ENCODE measurements at places on chromosomes 5 and 9.

DNA sequence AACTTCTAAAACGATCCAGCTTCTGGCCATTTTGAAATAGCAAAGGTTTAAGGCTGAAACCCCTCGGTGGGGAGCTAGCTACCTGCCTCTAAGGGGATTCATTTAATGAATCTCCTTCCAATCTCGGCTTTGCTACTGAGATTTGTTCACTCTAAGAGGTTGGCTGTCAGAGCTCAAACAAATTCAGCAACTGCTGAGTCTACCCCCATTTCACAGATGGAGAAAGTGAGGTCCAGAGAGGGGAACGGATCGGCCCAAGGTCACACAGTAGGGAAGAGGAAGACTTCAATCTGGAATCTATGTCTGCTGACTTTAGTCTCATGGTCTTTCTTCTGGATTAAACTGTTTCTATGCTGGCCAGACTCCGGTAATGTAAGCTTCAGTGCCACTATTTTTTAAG, 3.0 kb downstream of the CORO2A start:
- DNase-seq, result no peak

DNA sequence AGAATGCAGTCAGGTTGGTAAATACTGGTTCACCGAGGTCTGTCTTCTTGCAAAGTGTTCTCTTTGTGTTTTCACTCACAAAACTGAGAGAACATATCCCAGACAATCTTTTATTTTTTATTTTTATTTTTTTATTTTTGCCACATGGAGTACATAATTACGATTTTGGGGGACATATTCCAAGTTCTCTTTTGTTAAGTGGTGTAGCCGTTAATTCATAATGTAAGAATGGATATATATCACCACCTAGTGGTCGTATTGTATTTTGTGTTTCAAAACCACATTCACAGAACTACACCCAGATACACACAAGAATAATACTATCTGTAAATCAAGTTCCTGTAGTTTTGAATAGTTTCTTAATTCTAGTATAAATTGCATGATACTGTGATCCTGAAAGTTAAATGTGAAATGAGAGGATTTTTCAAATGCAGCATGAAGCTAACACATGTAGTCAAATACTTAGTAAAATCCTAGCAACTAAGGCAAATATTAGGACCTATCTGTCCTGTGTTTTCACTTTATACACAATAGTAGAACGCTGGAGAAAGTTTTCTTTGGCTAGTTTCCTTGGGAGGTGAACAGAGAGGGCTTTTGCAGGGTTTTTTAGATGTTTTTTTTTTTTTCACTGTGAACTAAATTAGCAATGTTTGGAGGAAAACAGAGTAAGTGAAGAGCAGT, 92.7 kb downstream of the VCAN start:
- DNase-seq, result no peak

DNA sequence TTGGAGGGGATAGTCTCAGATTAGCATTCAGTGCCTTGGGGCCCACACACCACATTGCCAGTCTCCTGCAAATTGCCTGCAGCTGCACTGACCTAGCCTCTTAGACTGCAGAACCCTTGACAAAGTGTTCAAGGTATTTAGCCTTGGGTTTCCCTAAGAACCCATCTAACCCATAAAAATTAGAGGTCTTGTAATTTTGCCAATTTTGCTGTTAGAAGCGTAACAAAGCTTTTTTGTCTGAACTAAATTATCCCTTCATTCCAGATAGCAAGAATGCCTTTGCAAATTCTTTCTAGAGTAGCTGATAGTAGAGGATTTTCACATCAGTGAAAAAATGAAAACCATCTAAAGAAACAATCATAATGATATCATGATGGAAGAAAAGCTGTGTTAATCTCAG, 74.0 kb upstream of the CCNG1 start:
- DNase-seq, result no peak

- no peak for DNase-seq
Measured at GRCh38 chr9:136645903-136646754, 16.6 kb upstream of the EGFL7 start.

DNA sequence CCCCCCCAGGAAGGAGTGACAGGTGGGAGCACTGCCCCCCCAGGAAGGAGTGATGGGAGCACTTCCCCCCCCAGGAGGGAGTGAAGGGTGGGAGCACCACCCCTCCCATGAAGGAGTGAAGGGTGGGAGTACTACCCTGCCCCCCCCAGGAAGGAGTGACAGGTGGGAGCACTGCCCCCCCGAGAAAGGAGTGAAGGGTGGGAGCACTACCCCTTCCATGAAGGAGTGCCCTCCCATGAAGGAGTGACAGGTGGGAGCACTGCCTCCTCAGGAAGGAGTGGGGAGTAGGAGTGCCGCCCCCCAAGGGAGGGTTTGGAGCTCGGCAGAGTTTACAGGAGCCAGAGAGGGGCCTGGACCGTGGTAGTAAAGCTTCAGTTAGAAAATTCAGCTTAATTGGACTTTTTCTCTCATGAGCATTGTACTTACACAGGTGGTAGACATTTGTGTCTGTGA, 100.7 kb downstream of the CACNA1B start:
- no peak for DNase-seq

DNA sequence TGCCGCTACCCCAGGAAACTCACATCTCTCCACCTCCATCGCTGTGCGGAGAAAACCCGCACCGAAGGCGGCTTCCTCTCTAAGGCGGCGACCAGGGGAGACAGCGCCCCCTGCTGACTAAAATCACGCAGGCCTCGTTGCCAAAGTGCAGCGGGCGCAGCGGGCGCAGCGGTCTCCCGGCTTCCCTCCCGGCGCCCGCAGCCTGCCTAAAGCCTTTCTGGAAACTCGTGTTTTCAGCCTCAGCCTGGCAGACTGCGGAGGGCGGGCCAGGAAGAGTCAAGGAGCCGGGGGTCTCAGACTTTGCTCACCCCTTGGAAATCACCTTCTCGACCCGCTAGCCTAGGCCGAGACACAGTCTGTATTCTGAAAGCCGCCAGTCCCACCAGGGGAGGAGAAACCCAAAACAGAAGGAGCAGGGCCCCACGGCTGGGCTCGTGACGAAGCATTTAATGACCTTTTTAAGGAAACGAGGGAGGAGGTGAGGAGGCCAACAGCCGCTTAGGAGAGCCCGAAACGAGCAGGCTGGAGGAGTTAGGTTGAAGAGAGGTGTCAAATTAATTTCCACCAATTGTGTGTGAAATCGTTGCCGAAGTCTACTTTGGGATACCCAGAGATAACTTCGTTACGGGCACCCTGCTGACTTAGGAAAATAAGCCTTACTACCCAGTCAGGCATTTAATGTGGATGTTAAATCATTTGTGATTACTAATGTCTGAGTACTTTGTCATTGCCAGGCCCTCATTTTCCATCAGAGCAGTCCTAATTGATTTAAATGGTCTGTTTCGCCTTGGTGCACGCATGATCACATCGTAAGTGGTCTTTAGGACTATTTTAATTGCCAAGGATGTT, 7.3 kb upstream of the FOXB2 start:
- peak; percentile 50 for DNase-seq

DNA sequence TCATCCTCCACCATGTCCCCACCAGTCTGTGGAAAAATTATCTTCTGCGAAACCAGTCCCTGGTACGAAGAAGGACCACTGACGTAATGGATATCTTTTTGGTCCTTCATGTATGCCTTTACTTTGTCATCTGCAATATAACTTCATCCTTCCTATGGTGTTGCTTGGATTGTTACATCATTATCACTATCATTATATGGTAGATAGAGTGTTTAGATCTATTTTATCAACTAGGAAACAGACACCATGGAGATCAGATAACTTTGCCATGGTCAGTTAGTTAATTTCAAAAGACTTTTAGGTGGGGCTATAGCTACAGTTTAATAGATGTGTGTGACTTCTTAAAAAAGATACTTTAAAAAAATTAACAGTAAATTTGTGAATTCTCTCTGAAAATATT, 23.8 kb upstream of the CAMLG start:
- no peak for DNase-seq

DNA sequence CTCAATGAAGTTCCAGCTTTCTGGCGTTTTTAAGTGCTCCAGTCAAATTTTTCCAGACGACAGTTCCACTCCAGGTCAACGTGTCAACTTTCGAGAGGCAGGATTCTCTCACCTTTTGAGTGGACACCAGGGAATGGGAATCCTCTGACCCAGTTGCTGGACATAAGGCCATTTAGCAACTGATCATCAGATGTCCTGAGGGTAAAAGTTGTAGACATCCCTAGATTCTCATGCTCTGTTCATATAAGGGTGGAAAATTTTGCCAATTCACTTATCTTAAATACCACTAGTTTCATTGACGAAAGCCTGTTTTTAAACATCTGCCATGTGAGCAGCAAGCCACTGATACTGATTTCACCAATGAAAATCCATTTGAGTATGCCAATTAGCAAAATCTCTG, 275.5 kb downstream of the MAST4 start:
- no peak for DNase-seq

DNA sequence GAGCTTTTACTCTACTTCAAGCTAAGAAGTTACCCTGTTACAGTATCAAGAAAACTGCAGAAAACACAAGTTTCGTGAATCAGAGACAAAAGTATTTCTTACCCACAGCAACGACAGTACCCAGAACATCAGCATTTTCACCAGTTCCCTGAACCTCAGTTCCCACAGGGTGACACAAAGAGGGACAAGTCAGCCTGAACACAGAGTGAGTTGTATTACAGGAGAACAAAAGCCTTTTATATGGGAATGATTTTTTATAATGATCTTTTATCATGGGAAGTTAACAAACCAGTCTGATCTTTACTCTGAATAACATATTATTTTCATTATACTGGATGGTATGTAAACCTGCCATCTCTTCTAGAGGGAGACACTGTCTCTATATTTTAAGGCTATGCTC, 139.0 kb upstream of the ITGA1 start:
- no peak for DNase-seq

DNA sequence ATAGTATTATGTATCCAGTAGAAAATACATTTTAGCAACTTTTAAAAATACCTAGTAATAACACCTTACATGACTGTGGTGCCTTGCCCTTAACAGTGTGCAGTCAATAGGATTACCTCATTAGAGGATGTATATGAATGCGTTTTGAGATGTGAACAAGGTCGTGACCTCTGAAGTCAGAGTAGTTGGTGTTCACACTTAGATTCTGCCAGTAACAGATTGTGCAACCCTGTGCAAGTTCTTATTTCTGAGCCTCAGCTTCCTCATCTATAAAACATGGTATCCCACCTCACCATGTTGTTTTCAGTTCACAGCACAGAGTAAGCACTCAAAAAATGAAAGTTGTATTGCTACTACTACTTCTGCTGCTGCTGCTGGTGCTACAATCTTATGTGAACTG, 347.3 kb downstream of the KDM4C start:
- no peak for DNase-seq

- no peak for DNase-seq
Measured at GRCh38 chr5:135135530-135136226, 101.7 kb upstream of the PITX1 start.

- no peak for DNase-seq
Measured at GRCh38 chr5:135834639-135835529, at the start of gene SLC25A48. Gene SLC25A48 (plus strand): TSS chr5:135834663. CDS start chr5:135834848, 185 bp downstream.

DNA sequence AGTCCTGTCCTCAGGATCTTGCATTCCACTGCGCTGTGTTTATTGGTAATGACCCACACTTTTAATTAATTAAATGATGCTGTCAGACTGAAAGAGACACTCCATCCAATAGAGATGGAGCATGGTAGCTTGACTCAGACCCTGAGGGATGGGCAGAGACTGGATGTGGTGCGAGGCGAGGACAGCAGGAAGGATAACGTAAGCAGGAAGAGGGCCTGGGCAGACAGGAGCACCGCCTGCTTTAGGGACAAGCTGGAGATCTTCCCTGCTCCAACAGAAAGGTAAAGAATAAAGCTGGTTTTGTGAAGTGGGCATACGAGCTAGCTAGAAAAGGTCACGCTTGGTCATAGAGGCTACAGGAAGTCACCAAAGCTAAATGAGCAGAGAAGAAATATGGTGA, 3.6 kb upstream of the DOCK8 start:
- DNase-seq, result no peak

GRCh38 chr5:125465703-125466102, 719.3 kb upstream of the ZNF608 start:
- no peak for DNase-seq

DNA sequence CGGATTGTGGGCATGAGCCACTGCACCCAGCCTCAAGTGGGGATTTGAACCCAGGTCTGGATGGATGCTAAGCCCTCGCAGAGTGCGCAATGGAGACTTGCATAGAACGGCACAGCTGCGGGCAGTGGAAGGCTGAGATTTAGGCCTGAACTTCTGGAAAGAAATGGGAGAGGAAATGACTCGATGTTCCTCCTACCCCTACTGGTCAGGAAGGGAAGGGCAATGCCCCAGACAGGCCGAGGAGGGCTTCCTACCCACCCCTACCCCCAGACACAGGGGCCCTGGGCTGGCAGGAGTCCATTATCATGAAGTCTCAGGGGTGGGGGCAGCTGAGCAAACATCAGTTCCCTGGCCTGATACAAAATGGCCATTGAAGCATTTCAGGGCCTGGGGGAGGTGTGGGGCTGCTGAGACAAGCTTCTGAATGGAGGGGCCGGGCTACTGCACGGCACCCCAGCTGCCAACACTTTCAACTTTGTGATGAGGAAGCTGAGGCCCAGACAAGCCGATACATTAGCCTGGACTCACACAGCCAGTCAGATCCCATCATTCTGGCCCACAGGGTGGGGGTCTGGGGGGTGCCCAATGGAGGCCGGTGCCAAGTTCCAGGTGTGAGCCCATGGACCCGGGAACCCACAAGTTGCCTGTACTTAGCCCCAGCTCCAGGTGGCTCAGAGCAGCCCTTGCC, 13.5 kb upstream of the WDR38 start:
- no peak for DNase-seq

DNA sequence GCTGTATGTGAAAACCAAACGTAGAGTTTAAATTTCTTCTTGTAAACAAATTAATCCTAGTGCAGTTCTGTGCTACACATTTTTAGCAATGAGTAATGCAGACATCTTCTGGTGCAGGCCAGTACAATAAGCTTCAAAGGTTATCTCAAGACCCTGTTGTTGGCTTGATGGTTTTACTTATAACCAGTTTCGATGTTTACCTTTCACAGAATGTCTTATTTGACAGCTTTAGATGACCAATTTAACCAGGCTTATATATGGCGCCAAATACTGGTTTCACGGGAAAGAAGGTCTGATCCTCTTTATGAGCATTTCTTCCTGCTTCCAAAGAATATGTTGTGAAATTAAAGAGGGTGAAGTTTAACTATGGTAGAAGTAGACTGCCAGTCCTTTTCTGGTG, 9.9 kb downstream of the ZFAND5 start:
- DNase-seq, result no peak

DNA sequence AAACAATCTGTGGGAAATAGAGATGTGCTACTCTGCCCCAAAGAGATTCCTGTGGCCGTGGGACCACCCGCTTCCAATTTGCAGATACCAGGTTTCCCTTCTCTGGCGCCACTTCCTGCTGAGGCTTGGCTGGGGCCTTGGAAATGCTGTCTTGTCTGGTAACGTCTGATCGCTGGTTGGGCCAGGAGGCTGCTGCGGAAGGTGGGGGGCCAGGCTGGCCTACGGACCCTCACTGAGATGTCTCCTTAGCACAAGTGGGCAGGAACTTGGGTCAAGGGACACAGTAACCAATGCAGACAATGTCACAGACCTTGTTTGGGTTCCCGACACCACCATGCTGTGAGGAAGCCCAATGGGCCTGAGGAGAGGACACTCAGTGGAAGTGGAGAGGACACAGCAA, 31.7 kb upstream of the IRX4 start:
- DNase-seq, result no peak

- no peak for DNase-seq
Measured at GRCh38 chr9:18350995-18351595, 122.9 kb upstream of the ADAMTSL1 start.

Measured in activated T-cell treated with anti-CD3 and anti-CD28 coated beads for 4 hours (primary cell).